ENCODE measurements at places on chromosomes 12 and 14. TPM values are rescaled to one million over a fixed set of nuclear protein-coding genes. Genes with fewer than 3 reads are reported as not detected.

The MAP3K9 gene
- total RNA-seq = 2.7 TPM

The LBHD2 gene
- not detected for total RNA-seq

GRCh38 chr12:39581592-39581991, 38.0 kb downstream of the ABCD2 start:
- no peak for DNase-seq

- DNase-seq = no peak
Observed at GRCh38 chr14:98926146-98926545, 345.9 kb downstream of the BCL11B start.

The PDZRN4 gene
- total RNA-seq = not detected

DNA sequence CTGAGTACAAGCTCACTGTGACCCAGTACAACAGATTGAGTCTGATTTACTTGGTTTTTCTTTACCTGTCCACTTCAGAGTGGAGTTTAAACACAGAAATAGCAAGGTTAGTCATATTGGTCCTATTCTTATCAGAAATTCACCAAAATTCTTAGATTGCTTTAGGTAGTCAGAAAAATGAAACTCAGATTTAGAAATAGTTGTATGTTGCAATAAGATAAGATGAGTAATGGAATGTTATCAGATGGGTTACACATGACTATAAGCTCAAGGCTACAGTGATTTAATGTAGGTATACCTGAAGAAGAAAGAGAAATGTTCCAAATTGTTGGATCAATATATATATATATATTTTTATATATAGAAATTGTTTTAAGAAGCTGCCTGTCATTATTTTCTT, 524.1 kb downstream of the LRFN5 start:
- no peak for DNase-seq

DNA sequence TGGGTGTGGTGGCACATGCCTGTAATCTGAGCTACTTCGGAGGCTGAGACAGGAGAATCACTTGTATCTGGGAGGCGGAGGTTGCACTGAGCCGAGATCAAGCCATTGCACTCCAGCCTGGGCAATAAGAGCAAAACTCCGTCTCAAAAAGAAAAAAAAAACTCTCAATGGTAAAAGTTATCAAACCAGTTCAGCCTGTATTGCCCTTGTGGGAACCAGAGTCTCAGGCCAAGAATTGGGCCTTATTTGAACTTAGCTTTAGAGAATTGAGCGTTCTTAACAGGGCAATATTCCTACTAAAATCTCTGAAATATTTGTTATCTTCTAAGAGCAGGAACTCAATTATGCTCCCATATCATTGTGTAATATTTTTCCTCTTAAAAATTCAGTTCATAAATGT, 7.7 kb upstream of the MDM2 start:
- no peak for DNase-seq
